Choroid plexus epithelial cell (primary cell): ENCODE measurements at places on chromosomes 4 and X.

DNA sequence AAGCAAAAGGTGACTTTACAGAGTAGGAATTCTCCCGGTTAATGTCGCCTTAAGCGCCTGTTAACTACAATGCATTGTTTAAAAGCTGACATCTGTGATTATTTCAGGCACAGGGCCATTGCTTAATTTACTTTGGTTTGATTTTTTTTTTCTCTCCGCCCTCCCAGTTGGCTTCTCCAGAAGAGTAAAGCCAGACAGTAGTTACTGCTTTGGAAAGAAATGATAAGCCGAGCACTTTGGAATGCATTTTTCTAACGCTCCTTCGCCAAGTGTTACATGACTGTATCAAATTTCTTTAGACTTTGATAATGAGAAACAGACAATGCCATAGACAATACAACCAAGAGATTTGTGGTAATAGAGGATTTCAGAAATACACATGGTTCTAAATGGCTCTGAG, 383.0 kb upstream of the TENM3 start:
- DNase-seq: peak; percentile 68

GRCh38 chr4:88841635-88842034, 144.0 kb upstream of the NAP1L5 start:
- no peak for DNase-seq

- peak; percentile 62 for DNase-seq
Observed at GRCh38 chr4:184171011-184171410, 46.7 kb downstream of the ENPP6 start.

GRCh38 chr4:73762409-73762808, 22.0 kb downstream of the CXCL8 start:
- no peak for DNase-seq

GRCh38 chr4:174316546-174316945, 32.8 kb downstream of the CEP44 start:
- DNase-seq: no peak

DNA sequence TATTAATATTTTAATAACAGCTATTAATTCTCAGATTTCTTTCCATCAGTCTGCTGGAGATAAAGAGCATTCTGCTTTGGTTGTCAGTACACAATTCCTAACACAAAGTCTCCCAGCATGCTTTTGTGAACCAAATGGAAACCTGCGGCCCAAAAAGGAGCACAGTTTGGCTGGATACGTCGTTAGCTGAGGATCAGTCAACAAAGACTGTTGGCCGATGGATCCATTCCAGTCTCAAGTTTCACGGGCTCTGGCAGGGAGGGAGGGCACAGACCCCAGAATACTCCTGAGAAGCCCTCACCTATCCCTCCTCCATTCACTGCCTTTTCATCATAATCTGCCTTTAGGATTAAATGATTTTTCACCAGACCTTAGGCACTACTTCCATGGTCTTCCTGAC, 26.3 kb upstream of the PRSS48 start:
- no peak for DNase-seq
